ENCODE measurements at places on chromosomes 16 and 17. TPM values are rescaled to one million over a fixed set of nuclear protein-coding genes. Genes with fewer than 3 reads are reported as not detected.

AANAT gene
- total RNA-seq: 0.19 TPM

MYH3 gene
- 1.9 TPM for total RNA-seq

IRX3 gene
- total RNA-seq: 0.75 TPM

MYH11 gene
- total RNA-seq: 1.7 TPM

MAPT gene
- 2.2 TPM for total RNA-seq

PRR35 gene
- 0.09 TPM for total RNA-seq

PTX4 gene
- not detected for total RNA-seq

SPNS2 gene
- total RNA-seq: 4.3 TPM

ASPHD1 gene
- 43.3 TPM for total RNA-seq

IGF2BP1 gene
- 241 TPM for total RNA-seq

PYDC1 gene
- not detected for total RNA-seq

MYOCD gene
- 1.4 TPM for total RNA-seq

RILP gene
- total RNA-seq: 7.8 TPM

NR1D1 gene
- total RNA-seq: 10.1 TPM

PRDM7 gene
- not detected for total RNA-seq

PRR29 gene
- total RNA-seq: 0.54 TPM

KRT27 gene
- total RNA-seq: not detected
